ENCODE measurements at places on chromosomes 6 and 20. TPM values are rescaled to one million over a fixed set of nuclear protein-coding genes. Genes with fewer than 3 reads are reported as not detected.

Gene AURKA
- total RNA-seq: 240 TPM

GRCh38 chr20:21498195-21498594, 15.7 kb downstream of the NKX2-2 start:
- no peak for DNase-seq

GRCh38 chr20:44700306-44700705, 14.9 kb upstream of the CCN5 start:
- peak; percentile 29 for DNase-seq

DNA sequence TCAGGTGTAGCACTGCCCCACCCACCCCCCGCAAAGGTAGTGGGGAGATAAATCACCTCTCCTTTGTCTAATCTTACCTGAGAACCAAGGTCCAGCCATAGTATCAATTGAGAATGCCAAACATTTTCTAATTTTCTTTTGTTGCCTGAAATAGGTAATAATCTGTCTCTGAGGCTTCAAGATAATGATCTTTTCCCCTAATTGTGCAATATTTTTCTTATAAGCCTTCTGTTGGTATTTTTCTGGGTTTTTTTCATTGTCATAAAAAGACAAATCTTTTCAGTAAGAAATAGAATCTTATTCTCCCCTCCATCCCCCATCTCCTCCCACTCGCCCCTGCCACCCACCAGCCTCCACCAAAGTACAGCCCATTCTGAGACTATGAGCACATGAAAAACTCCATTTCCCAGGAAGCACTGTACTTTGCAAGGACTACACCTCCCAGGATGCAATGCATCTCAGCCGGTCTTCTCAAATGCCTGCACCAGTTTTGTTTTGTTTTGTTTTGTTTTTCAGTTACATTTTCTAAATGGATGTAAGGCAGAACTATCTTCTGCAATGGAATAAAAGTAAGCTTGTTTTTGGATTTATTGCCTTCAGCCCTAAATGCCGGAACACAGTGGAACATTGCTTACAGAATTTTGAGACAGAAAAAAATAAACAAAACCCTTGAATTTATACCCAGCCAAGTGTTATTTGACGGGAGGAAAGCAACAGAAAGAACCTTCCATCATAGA, 268.0 kb downstream of the TFAP2A start:
- peak; percentile 65 for DNase-seq

- DNase-seq: no peak
These were observed 35.5 kb upstream of the AFDN start for GRCh38 chr6:167791091-167791779.

DNA sequence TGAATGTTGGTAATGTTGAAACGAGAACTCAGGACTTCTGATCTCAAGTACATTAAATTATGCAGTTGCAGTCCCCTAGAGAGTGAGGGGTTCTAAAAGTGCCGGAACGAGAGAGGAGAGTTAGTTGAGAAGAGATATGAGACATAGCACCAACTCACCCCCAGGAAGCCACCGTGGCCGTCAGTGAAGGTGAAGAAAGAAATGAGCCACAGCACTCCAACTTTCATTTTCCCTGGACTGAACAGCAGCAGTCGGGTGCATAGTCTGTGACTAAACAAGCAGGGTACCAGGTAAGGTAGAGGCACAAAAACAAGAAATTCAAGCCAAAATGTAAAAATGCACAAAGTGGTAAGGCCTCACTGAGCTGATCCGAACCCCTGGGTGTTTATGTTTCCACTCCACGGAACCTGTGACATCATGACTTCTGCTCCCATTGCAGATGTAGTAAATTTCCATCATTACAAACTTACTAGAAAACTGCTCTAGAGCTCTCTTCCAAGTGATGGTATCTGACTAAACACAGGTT, 13.2 kb downstream of the ADGRF1 start:
- no peak for DNase-seq

GRCh38 chr6:148440877-148441453, 98.3 kb downstream of the SASH1 start:
- DNase-seq: peak; percentile 85

GRCh38 chr6:424741-425417, 33.3 kb downstream of the IRF4 start:
- DNase-seq: no peak

- peak; percentile 92 for DNase-seq
These were observed 156.2 kb downstream of the BCAS1 start for GRCh38 chr20:53914091-53914780.

DNA sequence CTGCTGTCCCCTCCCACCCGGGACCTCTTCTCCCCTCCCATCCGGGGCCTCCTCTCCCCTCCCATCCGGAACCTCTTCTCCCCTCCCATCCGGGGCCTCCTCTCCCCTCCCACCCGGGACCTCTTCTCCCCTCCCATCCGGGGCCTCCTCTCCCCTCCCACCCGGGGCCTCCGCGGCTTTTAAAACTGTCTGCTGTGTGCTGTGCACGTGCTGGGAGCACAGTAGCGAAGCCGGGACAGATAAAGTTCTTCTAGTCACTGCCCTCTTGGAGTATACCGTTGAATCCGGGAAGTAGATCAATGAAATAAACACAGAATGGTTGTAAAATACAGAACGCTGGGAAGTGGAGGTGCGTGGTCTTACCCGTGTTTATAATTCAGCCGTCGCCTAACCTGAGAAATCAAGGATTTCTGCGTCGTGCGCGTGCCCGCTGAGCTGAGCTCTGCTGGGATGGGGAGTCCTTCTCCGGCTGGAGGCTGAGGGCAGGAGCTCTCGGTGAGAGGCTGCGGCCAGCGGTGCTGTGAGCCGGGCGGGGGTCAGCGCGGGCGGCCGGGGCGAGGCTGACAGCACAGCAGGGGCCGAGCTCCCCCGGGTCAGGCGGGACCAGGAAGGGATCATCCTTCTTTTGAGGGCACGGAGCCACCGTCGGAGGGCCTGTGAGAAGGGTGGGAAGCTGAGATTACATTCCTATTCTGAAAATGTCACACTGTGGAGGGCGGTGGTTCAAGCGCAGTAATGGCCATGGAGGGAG, 19.6 kb upstream of the KIF25 start:
- no peak for DNase-seq

GRCh38 chr6:28982476-28983266, 22.4 kb downstream of the ZNF311 start:
- peak; percentile 53 for DNase-seq

DNA sequence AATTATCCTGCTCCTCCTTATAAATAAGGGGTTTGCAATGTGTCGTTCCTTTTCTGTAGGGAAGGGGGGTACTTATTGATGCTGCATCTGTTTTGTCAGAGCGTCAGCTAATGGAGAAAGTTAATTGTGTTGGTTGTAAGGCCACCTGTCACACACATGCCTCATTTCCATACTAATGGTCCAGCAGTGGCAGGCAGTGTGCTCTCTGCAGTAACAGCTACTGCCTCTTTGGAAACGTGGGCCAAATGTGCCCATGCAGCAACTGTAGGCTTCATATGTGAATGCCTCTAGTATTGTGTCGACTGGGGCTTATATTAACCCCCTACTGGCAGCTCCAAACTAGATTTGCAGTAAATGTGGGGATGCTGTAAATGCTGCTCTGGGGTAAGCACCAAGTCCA, 56.3 kb upstream of the OLIG3 start:
- DNase-seq: no peak
